Brain microvascular endothelial cell (primary cell): ENCODE measurements at places on chromosomes 2 and 18.

DNA sequence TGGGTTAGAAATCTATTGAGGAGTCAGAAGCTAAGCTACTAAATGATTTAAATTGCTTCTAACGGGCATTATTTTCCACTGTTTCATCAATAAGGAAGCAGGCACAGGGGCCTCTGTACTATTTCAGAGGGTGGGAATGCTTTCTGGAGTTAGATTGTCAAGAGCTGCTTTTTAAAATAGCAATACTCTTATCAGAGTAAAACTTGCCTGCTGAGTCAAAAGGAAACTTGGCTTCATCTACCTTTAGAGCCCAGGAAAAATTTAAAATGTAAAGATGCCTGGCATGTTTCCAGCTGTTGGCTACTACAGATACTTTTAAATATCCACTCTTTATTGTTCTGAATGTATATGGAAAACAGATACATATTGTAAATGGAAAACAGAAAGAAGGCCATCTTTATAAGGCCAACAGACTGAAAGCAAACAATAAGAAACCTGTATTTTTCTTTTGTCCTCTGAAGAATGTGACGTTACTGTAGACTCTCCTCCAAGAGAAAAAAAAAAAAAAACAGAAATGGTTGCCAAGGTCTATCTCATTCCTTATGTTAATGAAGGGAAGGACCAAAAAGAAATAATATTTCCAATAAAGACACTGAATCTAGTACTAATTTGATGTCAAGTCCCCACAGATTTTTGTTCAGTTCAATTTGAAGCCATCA, 79.1 kb downstream of the FIGN start:
- no peak for DNase-seq

DNA sequence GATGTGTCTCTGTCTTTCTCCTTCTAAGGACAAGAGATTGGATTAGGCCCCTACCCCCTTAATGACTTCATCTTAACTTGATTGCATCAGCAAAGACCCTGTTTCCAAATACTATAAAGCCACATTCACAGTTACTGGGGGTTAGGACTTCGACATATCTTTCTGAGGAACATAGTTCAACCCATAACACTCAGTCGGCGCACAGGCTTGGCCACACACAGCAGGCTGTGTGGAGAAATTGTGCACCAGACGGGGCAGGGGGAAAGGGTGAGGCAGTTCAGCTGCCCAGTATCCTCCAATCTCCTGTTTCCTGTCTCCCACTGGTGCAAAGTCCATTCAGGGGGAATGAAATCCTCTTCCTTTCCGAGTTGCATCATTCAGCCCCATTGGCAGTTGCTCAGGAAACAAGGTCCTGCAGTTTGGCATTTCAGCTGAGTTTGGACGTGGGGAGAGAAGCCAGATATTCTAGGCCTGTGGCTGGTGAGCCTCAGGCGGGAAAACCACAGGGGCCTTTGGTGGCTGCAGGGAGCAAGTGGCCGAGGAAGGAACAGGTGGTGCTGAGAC, 9.4 kb upstream of the RAPGEF4 start:
- no peak for DNase-seq

- peak; percentile 65 for DNase-seq
These were observed 8.5 kb downstream of the RAB17 start for GRCh38 chr2:237581751-237582746.

DNA sequence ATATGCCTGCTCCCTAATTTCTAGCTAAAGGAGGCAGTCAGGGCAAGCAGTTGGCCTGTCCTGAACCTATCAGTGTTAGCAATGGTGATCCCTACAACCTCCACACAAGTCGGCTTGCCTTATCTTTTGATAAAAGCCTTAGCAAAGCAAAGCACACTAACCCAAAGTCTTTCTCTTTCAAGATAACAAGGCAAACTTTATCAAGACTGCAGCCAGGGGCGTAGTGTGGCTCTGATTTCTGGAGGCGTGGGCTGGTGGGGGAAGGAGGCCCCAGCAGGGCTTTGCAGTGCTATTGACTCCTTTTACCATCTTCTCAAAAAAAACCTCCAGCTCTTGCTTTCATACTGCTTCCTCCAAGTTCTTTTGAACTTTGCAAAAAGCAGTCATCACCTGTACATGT, 40.2 kb upstream of the LAMA1 start:
- no peak for DNase-seq

DNA sequence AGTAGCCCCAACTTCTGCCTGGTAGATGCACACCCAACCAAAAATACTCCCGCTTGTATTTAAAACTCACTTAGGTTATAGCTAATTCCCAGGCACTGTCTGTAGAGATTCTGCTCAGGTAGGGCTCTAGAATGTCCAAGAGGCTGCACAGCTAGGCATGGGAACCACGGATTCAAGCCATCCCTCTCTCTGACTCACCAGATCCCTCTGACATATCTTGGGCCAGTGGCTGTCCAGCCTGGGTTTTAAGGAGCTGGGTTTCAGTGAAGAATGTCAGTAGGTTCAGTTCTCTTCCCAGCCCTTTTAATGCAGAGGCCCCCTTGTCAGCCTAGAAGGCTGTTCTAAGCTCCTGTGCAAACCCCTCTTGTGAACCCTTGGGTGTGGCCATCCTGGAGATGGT, 15.9 kb upstream of the IL1R1 start:
- DNase-seq: peak; percentile 58

- no peak for DNase-seq
These were observed 602 bp upstream of the ADAM17 start for GRCh38 chr2:9556121-9556743.

DNA sequence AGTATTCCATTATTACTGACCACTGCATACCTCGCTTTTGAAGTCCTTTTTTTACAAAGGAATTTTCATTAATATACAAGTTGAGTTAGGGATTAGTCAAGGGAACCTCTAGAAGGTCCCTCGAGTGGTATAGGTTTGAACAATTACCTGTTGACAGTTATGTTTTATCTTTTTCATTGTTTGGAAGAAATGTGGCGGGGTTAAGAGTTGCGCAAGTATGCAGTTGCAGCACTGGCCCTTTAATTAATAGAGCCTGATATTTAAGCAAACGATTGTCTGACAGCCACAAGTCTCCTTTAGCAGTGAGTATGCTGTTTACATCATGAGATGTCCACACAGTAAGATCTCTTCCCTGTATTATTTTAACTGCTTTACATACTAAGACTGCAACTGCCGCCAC, 24.3 kb downstream of the KYNU start:
- DNase-seq: no peak

GRCh38 chr2:197885587-197885986, 81.2 kb downstream of the PLCL1 start:
- no peak for DNase-seq

- no peak for DNase-seq
These were observed 998 bp upstream of the SLC66A3 start for GRCh38 chr2:11154016-11154922.

- no peak for DNase-seq
These were observed 241.3 kb downstream of the PAX3 start for GRCh38 chr2:222057347-222058073.

- no peak for DNase-seq
These were observed 45.7 kb downstream of the NFATC1 start for GRCh38 chr18:79441420-79441819.

GRCh38 chr2:71000780-71001591, 6.3 kb upstream of the TEX261 start:
- DNase-seq: peak; percentile 49
